ENCODE measurements at places on chromosomes 11 and 22. TPM values are rescaled to one million over a fixed set of nuclear protein-coding genes. Genes with fewer than 3 reads are reported as not detected.

Gene BEST1
- not detected for total RNA-seq

Gene MB
- 2.3 TPM for total RNA-seq

Gene OR8B12
- total RNA-seq, result not detected

Gene P4HA3
- 2.5 TPM for total RNA-seq

DNA sequence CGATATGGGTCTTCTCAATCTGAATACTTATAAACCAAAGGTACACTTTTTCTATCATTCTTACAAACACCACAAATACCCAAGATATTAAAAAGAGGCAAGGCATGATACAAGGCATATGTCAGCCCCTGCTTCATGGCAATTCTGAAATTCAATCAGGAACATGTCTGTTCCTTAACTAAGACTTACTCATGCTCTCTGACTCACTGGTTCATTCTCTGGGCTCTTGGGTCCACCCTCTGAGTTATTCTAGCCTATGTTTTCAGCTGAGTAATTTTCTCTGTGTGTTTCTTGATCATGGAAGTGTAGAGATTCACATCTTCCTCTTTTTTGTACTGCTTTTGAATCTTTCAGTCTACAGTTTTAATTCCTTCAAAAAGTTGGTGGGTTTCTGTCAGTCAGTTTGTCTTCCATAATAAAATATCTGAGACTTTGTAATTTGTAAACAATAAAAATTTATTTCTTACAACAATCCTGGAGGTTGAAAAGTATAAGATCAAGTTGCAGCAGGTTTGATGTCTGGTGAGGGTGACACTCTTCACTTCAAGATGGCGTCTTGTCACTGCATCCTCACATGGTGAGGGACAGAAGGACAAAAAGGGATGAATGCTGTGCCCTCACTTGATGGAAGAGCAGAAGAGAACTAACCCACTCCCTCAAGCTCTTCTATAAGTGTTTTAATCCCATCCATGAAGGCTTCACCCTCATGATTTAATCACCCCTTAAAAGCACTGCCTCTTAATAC lies 211.7 kb downstream of the FAM76B start:
- peak; percentile 51 for DNase-seq

- no peak for DNase-seq
Measured at GRCh38 chr11:33659370-33660139, 41.1 kb downstream of the C11orf91 start.

- DNase-seq, result no peak
Measured at GRCh38 chr11:32316232-32316631, 119.1 kb downstream of the WT1 start.

DNA sequence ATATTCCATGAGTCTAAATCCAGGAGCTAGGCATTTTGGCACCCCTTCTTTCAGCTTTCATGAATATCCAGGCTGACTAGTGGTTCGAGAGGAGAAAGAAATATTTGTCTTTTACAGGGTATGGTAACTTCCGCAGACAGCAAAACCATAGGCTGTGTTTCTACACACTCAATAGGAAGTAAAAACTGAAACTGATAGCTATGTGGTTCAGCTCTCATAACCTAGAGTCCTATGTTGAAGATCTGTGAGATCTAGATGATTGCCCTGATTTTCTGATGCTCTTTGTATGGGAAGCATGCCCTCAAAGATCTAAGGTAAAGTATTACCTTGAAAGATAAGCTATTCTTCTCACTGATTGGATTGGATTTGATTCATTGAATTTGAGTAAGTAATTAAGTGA lies 118.3 kb downstream of the CD44 start:
- DNase-seq, result no peak

- DNase-seq, result peak; percentile 34
Measured at GRCh38 chr11:75350743-75351540, 519 bp downstream of the ARRB1 start.

DNA sequence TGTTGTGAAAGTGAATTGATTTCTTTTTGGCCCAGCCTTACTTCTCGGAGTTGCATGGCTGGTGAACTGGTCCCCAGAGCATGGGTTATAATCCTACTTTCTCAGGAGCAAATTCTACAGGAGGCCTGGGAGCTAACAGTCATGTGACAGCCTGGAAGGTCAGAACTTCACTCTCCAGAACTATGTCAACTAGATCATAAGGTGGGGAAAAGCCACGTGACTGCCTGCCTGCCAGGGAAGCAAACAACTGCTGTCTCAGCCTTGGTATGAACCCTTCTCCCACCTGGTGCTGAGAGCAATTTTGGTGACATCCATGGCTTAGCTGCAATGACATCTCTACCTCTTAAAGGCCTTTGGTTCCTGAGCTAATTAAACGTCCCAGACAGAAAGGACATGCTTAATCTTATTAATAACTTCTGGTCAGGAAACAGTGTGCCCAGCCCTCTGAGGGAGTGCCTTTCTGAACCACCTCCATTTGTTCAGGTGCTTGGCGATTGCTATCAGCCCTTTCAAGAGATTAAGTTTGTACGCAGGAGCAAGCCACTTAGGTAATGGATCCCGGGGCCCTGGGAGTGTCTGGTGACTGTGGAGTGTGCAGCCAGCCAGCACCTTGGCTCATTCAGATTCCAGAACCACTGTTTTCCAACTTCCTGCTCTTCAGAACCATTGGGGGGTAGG lies 1.4 kb upstream of the CREB3L1 start:
- no peak for DNase-seq

GRCh38 chr11:78562398-78562797 lies 12.3 kb downstream of the NARS2 start:
- no peak for DNase-seq

DNA sequence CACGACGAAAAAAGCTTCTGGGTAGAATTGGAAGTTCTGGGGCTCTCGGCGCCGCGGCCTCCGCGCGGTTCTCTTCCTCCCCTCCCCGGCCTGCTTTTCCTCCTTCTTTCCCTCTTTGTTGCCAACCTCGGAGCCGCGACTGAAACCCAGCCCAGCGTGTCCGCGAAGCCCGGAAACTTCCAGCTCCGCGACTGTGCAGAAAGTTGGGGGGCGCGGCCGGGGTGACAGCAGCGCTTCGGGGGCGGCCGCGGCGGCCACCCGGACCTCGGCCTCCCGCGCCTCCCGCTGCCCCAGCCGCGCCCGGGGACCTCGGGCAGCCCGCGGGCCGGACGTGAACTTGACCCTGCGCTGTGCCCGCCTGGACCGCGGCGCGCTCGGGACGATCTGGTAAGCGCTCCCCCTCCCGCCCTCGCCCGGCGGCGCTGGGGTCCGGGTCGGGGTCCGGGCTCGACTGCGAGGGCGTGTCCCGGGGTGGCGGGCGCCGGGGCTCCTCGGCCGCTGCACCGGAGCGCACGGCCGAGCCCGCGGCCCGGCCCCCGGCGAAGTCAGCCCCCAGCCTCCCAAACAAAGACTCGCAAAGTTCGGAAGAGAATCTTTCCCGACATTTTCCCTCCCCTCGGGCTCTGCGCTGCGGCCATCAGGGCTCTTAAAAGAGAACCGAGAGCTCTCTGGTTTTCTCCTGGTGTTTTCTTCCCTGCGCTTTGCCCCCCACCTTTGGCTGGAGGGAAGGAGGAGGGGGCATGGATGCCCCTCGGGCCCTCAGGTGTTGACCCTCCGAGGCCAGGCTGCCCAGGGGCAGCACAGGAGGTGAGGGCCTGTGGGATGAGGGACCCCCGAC lies 67.9 kb upstream of the WNT7B start:
- DNase-seq, result no peak

- DNase-seq, result no peak
Measured at GRCh38 chr11:34605481-34606325, 15.2 kb upstream of the EHF start.

DNA sequence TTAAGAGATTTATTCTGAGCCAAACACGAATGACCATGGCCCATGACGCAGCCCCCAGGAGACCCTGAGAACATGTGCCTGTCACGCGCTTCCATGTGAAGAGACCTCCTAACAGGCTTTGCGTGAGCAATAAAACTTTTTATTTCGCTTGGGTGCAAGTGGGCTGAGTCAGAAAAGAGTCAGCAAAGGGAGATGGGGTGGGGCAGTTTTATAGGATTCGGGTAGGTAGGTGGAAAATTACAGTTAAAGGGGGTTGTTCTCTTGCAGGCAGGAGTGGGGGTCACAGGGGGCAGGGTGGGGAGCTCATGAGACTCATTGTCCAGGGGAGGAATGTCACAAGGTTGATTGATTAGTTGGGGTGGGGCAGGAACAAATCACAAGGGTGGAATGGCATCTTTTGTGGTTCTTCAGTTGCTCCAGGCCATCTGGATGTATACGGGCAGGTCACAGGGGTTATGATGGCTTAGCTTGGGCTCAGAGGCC lies 77.2 kb upstream of the FTH1 start:
- peak; percentile 63 for DNase-seq

All from Daoy (cell line).